ENCODE measurements at places on chromosomes 11 and 22.

GRCh38 chr22:48331266-48331665 lies 1496.4 kb downstream of the BRD1 start:
- no peak for DNase-seq

- DNase-seq = no peak
Measured at GRCh38 chr22:37100589-37101127, 8.9 kb downstream of the TMPRSS6 start.

GRCh38 chr11:75845324-75845723 lies 30.3 kb downstream of the UVRAG start:
- DNase-seq = no peak

GRCh38 chr22:42661985-42662831 lies 13.0 kb upstream of the CYB5R3 start:
- peak; percentile 77 for DNase-seq

GRCh38 chr11:43934601-43935423 lies 7.6 kb upstream of the C11orf96 start:
- no peak for DNase-seq

- DNase-seq = peak; percentile 61
Measured at GRCh38 chr11:66429983-66430602, 8.6 kb downstream of the MRPL11 start.

GRCh38 chr22:28297504-28297903 lies 378.4 kb upstream of the PITPNB start:
- no peak for DNase-seq

DNA sequence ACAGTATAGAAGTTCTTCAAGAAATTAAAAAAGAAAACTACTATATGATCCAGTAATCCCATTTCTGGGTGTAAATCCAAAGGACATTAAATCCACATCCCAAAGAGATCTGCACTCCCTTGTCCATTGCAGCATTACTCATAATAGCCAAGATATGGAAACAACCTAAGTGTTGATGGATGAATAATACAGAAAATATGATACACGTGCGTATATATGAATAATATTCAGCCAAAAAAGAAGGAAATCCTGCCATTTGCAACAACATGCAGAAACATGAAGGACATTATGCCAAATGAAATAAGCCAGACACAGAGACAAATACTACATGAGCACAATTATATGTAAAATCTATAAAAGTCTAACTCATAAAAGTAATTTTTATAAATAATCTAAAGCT lies 306.3 kb upstream of the ANO3 start:
- no peak for DNase-seq

- no peak for DNase-seq
Measured at GRCh38 chr11:67288198-67288451, 978 bp upstream of the ANKRD13D start.

DNA sequence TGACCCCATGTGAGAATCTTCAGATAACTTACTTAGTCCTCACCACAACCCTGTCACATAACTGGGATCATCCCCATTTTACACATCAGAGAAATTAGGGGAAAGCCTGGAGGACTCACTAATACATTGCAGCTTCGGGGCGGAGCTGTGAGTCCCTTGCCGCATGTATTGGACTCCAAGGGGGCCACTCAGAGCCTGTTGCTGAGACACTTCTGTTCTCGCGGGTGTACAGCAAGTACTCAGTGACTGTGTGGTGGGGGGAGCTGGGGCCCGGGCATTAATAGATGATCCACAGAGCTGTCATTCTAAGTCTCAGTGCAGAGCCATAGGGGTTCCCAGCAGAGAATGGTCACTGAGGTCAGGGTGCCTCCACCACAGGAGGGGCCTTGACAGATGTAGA lies 13.5 kb downstream of the OAF start:
- no peak for DNase-seq

DNA sequence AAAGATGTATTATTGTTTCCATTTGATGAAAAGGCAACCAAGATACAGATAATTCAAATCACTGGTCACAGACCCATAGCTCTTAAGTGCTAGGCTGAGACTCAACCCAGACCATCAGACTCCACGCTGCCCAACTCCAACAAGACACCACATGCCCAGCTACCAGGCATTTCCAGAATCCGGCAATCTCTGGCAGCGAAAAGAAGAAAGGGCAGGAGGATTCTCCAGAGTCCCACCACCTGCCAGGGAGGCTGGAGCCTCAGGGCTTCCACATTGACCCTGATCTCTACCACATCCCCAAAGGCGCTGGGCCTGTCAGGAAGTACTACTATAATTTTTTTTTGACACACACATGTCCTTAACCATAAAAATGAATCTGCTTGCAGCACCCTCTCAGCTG lies 61.4 kb upstream of the ARFGAP3 start:
- no peak for DNase-seq

GRCh38 chr22:50630376-50630775 lies 2.4 kb upstream of the ARSA start:
- DNase-seq = no peak

DNA sequence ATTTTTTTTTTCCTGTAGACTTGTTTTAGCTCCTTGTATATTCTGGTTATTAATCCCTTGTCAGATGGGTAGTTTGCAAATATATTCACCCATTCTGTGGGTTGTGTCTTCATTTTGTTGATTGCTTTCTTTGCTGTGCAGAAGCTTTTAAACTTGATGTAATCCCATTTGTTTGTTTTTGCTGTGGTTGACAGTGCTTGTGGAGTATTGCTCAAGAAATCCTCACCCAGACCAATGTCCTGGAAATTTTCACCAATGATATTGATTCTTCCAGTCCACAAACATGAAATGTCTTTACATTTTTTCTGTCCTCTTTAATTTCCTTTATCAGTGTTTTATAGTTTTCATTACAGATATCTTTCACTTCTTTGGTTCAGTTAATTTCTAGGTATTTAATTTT lies 55.6 kb upstream of the MRGPRX1 start:
- no peak for DNase-seq

DNA sequence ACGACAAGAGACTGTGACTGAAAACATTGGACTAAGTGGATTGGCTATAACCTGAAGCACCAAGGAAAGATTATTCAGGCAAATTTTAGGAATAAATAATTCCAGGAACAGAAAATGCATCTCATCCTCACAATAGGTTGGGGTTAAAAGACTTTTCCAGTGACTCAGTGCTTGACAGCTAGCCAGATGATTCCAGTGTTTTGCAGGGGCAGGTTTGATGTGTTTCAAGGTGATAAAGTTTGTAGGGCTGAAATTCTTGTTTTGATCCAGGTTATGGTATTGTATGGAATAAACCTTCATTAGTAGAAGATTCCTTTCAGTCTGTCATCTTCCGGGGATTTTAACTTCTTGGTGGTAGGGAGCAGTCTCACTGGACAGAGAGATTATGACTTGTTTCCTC lies 2.3 kb downstream of the EXT2 start:
- no peak for DNase-seq

DNA sequence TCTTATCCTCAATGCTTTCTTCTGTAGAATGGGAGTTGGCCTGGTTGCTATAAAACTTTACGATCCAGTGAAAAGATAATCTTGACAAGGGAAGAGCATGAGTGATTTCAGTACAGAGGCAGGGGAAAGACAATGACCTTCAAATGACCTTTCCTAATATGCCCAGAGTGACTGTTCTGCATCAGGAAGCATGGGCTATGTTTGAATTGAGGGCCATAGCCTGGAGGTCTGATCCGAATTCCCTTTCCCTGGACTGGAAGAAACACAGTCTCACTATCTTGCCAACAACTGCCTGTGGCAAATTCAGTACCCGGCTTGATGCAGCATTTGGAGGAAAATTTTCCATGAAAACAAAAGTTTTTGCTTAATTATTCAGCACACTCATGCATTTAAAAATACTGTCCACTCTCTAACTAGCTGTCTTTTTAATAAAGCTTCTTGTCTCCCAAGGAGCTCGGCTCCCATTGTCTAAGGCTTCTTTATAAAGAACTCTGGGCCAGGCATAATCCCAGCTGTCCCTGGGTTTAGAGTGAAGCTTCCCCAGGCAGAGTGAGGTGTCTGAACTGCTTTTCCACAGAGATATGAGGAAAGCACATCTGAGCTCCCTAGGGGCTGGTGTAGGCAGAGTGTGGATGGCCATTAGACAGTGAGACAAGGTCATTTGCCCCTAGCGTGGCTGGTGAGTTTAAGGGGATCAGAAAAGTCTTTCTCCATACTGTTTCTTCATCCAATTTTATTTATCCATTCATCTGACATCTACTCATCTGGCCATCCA lies 132.7 kb upstream of the CADM1 start:
- DNase-seq = no peak

DNA sequence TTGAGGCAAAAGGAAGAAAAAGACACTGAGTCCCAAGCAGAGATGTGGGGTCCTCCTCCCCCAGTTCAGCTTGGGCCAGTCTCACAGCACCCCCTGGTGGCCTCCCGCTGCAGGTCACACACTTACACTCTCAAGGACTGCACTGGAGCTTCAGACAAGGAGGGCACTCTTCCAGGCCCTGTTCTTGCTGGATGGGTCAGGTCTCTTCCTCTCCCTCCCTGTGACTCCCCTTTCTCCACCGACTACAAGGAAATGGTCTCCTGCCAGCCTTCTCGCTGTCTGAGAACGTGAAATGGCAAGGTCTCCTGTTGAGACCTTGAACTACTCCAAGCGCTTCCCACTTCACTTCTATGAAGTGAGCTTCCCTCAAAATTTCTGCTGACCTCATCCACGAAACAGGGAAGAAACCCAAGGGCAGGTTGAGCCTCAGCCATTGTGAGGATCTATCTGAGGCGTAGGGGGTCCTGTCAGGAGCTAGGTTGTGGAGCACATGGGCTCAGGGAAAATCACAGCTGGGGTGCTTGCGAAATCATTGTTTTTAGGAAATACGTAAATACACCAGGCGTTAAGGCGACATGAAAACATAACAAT lies 11.2 kb upstream of the IGLL1 start:
- DNase-seq = peak; percentile 46

GRCh38 chr11:134642206-134642605 lies 230.2 kb upstream of the B3GAT1 start:
- no peak for DNase-seq

GRCh38 chr11:617199-617911 lies 1.6 kb upstream of the IRF7 start:
- DNase-seq = no peak

- peak; percentile 30 for DNase-seq
Measured at GRCh38 chr22:42648368-42649245, 585 bp downstream of the CYB5R3 start.

DNA sequence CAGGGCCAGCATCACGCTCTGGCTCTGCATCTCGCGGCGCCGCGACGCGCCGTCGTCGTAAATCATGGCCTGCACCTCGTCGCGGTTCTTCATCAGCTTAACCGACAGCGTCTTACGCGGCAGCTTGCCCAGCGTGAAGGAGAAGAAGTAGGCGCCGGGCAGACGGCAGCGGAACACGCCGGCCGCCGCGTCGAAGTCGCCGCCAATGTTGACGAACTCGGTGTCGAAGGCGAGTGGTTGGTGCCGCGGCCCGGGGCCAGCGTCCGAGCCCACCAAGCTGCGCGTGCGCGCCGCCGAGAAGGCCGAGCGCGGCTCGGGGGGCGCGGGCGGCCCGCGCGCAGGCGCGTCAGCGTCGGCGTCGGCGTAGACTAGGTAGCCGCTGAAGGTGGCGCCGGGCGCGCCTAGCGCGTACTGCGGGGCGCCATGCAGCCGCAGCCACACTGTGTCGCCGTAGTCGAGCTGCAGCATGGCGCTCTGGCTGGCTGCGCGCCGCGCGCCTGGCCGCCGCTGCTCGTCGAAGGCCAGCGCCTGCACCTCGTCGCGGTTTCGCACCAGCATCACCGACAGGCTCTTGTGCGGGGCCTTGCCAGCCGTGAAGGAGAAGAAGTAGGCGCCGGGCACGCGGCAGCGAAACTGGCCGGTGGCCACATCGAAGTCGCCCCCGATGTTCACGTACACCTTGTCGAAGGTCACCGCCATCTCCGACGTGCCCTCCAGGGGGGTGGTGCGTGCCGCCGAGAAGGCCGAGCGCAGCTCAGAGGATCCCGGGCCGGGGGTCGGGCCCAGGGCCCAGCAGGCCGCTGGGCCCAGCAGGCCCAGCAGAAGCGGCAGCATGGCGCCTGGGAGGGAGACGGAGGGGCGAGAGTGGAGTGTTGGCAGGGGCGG lies 3.7 kb downstream of the FAM180B start:
- no peak for DNase-seq

- no peak for DNase-seq
Measured at GRCh38 chr11:40130427-40130826, 1329.0 kb downstream of the LRRC4C start.

GRCh38 chr11:63536669-63537292 lies at the start of gene PLAAT4:
Gene PLAAT4 (plus strand): TSS chr11:63536808. CDS start chr11:63536869, 61 bp downstream.
- no peak for DNase-seq

- peak; percentile 17 for DNase-seq
Measured at GRCh38 chr11:6229911-6230310, 4.5 kb downstream of the FHIP1B start.

DNA sequence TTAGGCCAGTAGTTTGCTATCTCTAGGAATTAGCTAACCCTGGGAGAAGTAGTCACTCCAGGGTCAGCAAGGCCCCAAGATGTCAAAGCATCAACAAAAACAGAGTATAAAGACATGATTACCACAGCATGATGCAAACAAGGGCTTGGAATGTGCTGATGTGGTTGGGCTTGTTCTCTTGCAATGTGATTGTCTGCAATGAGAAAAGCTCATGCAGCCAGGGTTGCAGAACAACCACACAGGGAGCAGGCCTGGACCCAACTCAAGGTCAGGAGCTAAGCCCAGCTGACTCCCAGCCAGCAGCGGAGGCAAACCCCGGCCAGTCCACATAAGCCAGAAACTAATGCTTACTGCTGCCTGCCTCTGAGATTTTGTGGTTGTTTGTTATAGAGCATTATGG lies 132.4 kb upstream of the ZC3H12C start:
- DNase-seq = no peak

- peak; percentile 81 for DNase-seq
Measured at GRCh38 chr11:59550368-59550841, 39.1 kb downstream of the OR4D9 start.

DNA sequence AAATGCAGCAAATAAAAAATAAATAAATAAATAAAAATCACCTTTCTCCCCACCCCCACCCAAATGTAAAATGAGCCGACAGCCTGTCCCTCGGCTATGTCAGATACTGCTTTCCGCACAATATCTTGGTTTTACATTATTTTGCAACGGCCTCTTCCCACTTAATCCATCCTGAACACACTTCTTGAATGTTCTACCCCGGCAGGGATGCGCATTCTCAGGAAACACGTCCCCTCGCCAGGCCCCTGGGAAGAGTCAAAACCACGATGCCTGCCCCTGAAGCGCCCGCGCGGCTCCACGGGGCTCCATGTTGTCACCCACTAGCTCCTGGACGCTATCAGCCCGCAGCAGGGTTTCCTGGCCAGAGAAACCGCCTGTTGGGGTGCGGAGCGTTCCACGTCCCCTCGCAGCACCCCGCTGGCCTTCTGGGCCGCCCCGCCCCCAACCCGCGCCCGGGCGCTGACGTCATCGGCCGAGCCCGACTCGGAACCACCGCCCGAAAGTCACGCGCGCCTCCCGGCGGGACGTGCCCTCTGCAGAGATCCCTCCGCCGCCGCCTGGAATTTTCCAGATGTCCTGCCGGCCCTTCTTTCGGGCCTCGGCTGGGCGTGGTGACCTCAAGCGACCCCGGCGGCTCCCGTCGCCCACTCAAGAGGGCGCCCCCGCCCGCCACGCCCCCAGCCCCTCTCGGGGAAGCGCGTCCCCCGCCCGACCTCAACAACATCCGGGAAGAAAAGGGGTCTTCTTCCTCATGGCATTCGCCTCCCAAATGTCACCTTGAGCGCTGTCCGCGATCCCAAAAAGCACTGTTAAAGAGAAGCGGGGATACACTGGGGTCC lies 585 bp upstream of the NEAT1 start:
- peak; percentile 76 for DNase-seq

- no peak for DNase-seq
Measured at GRCh38 chr11:9002920-9003572, 755 bp downstream of the NRIP3 start.

Measured in effector memory CD8-positive, alpha-beta T cell (primary cell).